ENCODE measurements at places on chromosomes 11 and 22.

- no peak for DNase-seq
Measured at GRCh38 chr22:39259666-39260065, 14.9 kb upstream of the PDGFB start.

GRCh38 chr11:61075891-61076290 lies 26.4 kb upstream of the CD5 start:
- DNase-seq, result peak; percentile 5

DNA sequence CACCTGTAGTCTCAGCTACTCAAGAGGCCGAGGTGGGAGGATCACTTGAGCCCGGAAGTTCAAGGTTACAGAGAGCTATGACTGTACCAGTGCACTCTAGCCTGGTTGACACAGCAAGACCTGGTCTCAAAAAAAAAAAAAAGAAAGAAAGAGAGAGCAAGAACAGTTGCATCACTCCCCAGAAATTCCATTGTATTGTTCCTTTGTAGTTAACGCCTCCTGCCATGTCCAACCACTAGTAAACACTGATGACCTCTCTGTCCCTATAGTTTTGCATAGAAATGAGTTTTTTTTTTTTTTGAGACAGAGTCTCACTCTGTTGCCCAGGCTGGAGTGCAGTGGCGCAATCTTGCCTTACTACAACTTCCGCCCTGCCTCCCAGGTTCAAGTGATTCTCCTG lies 10.8 kb downstream of the PATL1 start:
- no peak for DNase-seq

GRCh38 chr11:105000167-105000566 lies 22.8 kb downstream of the CASP5 start:
- DNase-seq, result no peak

GRCh38 chr22:44337678-44338004 lies 24.9 kb upstream of the SHISAL1 start:
- DNase-seq, result no peak

GRCh38 chr22:48780597-48781277 lies 1046.9 kb downstream of the BRD1 start:
- no peak for DNase-seq

DNA sequence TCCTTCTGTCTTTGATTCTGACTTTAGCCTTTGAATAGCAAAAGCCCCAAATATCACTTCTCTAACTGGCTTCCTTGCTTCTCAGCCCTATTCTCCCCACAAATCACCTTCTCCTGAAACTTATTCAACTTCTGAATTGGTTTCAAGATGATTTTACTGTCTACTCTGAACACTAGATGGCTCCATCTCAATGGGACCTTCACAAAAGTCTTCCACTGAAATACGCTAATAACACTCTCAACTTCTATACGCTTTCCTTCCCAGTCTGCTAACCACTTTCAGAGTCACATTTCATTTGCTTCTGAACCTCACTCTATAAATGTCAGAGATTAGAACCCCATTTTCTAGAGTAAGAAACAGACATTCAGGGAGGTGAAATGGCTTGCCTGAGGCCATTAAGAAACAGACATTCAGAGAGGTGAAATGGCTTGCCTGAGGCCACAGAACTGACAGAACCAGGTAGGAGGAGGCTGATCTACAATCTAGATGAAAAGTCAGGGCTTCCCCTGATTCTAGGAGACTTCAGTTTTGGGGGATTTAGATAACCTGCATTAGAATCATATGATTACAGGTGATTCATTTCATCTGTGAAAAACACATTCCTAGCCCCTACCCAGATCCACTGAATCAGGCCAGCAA lies 20.6 kb downstream of the MORC2 start:
- no peak for DNase-seq

GRCh38 chr11:102582140-102582539 lies 43.0 kb downstream of the MMP20 start:
- DNase-seq, result no peak

DNA sequence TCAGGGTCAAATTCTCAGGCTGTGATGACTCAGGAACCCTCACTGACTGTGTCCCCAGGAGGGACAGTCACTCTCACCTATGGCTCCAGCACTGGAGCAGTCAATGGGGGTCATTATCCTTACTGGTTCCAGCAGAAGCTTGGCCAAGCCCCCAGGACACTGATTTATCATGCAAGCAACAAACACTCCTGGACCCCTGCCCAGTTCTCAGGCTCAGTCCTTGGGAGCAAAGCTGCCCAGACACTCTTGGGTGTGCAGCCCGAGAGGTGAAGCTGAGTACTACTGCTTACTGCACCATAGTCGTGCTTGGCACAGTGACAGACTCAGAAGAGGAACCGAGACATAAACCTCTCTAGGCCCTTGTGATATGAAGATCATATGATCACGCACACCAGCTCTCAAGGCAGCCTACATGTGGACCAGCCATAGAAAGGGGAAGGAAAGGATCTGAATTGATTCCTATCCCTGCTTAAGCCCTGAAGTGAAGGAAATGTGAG lies 58.2 kb downstream of the ZNF280B start:
- no peak for DNase-seq

DNA sequence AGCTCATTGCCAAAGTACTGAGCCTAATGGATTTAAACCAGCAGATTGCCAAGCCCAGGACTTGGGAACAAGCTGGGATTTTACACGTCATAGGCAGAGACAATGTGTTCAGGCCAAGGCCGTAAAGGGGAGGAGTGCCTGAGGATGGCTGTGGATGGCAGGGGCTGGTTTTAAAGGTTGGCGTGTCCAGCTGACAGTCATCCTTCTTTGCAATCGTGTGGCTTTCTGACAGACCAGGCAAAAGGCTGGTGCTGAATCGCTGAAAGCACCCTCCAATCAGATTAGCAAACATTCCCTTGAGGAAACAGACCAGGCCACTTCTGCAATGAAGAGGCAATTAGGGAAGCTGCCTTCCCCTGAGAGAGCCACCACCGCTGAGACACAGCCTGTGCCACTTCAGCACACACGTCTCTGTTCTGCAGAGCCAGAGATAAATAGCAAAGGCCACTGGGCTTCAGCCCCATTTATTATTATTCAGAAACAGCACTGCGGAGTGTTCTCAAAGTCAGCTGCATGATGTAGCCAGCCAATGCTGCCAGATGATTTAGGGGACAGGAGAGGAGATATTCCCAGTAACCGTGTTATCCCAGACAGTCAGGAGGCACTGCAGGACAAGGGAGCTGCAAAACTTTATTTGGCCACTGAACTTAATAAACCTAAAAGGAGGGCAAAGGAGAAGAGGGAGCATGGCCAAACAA lies 54.2 kb upstream of the CSNK2A3 start:
- DNase-seq, result no peak
